ENCODE measurements at places on chromosomes 11 and 22.

DNA sequence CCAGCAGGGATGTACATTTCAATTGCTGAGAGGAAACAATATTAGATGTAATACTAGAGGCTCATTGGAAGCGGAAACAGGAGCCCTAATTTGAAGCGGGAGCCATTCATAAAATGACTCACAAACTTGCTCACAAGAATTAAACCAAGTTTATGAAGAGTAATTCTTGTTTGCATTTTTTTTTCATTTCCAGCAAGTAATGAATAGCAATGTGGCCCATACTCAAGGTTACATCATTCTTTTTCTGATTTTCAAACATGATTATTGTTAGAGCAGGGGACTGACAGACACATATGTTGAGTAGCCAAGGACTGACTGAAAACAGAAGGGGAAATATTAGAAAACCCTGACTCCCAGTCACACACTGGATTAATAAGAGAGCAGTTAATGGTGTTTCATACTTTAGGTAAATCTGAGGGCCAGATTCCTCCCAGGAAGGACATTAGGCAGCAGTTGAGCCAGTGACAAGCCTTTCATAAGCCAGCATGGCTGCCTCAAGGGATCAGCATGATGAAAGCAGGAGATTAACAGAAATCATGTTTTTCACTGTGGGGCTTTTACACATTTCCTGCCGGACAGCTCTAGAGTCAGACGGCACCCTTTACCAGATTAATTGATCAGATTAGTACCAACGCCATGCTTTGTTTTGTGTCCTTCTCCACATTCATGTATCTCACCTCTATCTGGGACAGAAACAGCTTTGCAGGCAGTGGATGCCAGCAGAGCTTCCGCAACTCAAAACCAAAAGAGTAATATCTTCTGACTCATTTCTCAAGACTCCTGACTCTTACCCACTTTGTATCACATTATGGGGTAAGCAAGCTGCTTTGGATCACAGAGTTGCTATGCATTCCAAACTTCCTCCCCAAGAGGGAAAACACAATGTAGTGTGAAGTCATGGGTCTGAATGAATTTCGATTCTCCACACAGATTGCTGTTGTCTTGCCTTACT is 831.6 kb downstream of the KCNA4 start:
- DNase-seq: no peak

GRCh38 chr11:75334976-75335375 is 16.5 kb downstream of the ARRB1 start:
- DNase-seq: no peak

DNA sequence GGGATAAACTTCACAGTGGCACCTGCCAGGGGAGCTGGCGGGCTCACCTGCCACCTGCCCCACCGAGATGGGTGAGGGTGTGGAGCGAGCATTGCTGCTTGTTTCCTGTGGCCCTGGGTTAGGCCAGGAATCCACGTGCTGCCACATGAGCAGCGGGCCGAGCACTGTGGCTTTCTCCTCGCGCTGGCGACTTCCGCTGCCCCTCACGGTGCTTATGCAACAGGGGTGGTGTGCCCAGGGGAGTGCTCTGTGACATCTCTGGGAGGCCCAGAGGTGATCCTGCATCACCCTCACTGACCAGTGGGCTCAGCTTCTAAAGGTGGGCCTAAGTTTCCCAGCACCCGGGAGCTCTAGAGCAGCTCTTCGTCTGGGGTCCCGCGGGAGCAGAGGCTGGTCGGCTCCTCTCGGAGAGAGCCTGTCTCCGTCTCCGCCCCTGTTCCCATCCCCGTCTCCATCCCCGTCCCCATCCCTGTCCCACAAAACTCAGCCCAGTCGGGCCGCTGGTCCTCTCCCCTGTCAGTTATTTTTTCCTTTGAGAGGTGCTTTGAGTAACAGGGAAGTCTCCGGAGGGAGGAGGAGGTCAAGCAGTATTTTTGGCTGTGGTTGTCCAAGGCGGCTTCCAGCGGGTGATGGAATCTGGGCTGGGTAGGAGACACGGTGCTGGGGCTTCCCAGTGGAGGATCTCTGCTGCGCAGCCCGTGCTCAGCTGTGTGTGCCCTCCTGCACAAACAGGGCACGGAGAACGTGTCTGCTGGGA is 42.5 kb downstream of the AP2A2 start:
- no peak for DNase-seq

DNA sequence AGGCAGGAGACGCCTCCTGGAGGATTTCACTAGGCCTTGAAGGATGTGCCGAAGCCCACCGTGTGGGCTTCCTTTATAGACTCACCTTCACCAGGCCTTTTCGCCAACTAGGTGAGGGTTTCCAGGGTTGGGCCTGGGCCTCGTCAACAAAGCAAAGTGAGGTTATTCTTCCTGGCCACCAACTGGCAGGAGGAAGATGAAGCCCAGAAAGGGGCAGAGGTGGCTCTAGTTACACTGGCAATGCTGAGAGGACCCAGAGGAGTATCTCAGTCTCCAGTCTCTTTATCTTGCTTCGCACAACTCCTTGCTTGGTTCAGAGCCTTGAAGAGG is 404 bp upstream of the RELT start:
- DNase-seq: no peak

DNA sequence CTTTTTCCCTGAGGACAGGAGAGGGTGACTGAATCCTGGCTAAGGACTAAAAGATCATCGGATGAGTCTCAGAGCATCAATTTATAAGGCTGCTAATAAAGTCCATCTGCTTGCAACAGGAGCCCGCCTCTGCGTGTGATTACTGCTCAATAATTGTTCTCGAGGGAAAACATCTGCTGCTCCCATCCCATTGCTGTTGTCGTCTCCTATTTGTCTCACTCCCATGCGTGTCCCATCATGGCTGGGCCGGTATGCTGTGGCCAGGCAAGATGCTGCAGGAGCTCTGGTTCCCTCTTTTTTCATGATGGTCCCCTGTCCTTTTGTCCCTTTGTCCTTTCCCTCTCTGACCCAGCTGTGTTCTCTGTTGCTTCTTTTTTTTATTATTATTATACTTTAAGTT is 121.2 kb downstream of the SPATA19 start:
- no peak for DNase-seq

DNA sequence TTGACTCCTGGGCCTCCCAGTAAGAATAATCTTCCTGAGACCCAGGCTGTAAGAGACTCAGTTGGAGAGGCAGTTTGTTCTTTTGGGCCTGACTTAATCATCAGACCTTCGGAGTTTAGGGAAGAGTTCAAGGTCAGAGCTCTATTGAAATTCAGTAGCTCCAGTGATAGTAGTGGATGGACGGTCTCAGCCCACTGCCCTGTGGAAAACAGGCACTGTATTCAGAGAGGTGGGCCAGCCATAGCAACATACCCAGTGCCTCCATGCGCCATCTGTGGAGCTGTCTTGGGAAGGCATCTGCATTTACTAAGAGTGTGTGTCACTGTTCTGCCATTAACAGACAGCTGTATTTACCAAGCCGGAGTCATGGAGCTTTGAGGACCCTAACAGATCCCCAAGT is 2.9 kb downstream of the SMARCB1 start:
- no peak for DNase-seq

GRCh38 chr22:22895776-22896445 is 8.3 kb downstream of the IGLL5 start:
- DNase-seq: no peak

DNA sequence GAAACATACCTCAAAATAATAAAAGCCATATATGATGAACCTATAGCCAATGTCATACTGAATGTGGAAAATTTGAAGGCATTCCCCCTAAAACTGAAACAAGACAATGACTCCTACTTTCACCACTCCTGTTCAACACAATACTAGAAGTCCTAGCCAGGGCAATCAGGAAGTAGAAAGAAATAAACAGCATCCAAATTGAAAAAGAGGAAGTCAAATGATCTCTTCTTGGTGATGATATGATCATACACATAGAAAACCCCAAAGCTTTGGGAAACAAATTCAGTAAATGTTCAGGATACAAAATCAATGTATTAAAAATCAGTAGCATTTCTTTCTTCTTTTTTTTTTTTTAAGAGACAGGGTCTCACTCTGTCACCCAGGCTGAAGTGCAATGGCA is 109.9 kb downstream of the DLG2 start:
- no peak for DNase-seq

GRCh38 chr22:19098157-19098556 is 24.1 kb downstream of the DGCR2 start:
- DNase-seq: no peak

- no peak for DNase-seq
Measured at GRCh38 chr11:110730773-110731172, 18.5 kb upstream of the ARHGAP20 start.

- no peak for DNase-seq
Measured at GRCh38 chr11:114073007-114073827, 13.7 kb downstream of the ZBTB16 start.

- no peak for DNase-seq
Measured at GRCh38 chr11:72930008-72930407, 115.8 kb downstream of the ATG16L2 start.
